ENCODE measurements at places on chromosomes 12 and 14.
A peak's percentile ranks its signal among the peaks of the same experiment; 100 is the strongest.

DNA sequence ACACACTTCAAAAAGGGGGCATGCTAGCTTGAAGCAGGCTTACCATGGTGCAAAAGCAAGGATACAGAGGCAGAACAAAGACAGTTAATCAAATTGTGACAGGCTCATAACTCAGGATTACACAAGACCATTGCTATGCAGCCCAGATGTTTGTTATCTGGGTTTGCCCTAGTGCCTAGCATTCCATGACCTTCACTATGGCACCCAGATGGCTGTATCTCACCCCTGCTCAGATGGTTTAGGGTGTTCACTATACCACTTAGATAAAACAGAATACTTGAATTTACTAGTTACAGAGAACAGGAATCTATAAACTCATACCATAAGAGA is 56.2 kb downstream of the SDR9C7 start:
- no peak for DNase-seq

DNA sequence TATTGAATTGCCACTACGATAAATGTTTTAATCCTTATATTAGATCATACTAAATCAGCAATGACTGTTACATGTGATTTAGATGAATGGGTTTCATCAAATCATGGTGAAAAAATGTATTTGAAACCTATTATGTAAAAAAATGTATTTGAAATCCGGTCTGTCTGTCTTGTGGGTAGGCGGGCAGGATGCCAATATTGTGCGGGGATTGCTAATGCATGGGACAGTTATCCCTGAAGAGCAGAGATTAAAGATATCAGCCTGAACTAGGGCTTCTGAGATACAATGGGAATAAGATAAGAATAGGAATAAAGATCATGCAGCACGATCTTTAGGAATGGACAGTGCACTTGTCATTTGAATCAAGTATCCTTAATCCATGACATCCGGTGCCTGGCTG is 134.0 kb downstream of the PRKCH start:
- no peak for DNase-seq

- DNase-seq = peak; percentile 74
These were observed at the start of gene C1R for GRCh38 chr12:7092229-7092985. Gene C1R (minus strand): TSS chr12:7092445. CDS start chr12:7092388, 57 bp downstream.

DNA sequence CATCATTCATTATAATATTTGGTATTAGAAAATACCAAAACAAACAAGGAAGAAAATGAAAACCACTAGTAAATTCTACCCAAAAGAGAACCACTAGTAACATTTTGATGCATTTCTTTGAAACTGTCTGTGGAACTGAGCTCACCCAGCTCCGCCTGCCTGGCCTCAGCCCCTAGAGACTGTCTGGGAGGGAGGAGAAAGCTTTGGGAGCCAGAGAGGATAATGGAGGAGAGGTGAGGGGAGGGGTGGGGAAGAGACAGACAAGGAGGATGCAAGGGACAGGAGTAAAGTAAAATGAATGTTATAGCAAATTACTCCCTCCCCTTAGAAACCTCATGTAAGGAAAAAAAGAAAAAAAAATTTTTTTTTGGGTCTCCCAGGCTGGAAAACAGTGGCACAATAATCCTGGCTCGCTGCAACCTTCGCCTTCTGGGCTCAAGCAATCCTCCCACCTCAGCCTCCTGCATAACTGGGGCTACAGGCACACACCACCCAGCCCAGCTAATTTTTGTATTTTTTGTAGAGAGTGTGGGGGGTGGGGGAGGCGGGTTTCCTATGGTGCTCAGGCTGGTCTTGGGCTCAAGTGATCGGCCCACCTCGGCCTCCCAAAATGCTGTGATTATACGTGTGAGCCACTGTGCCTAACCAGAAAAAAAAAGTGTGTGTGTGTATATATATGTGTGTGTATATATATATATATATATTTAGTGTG is 3.2 kb upstream of the MMP19 start:
- DNase-seq = no peak

DNA sequence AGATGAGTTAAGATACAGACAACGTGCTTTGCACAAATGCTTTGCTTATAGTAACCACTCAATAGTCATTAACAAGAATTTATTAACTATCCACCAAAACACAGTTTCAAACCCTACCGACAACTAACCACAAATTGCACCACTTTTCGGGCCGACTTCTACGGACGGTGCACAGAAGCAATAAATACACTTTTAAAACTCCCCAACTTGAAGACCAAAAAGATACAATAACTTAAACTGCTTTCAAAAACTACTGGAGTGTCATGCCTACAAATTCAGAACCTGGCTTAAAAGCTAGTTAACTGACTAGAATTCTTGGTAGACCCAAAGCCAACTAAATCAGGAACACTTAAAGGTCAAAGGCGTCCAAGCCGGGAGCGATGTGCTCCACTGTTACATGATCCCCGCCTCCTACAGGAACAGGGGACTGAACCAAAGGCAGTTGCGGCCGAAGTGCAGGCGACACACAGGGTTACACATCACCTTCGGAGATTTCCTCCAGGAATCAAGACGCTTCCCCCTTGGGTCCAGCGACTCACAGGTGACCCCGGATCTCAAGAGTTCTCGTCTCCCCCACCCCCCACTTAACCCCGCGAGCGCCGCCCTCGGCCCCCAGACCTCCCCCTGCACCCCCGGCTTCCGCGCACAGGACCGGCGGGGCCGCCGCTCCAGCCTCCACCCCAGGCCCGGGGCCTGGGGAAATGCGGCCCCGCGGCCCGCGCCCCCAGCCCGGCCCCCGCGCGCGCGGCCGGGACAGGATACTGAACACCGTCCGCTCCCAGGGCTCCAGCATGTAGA is 507 bp downstream of the SPTSSA start:
- no peak for DNase-seq

DNA sequence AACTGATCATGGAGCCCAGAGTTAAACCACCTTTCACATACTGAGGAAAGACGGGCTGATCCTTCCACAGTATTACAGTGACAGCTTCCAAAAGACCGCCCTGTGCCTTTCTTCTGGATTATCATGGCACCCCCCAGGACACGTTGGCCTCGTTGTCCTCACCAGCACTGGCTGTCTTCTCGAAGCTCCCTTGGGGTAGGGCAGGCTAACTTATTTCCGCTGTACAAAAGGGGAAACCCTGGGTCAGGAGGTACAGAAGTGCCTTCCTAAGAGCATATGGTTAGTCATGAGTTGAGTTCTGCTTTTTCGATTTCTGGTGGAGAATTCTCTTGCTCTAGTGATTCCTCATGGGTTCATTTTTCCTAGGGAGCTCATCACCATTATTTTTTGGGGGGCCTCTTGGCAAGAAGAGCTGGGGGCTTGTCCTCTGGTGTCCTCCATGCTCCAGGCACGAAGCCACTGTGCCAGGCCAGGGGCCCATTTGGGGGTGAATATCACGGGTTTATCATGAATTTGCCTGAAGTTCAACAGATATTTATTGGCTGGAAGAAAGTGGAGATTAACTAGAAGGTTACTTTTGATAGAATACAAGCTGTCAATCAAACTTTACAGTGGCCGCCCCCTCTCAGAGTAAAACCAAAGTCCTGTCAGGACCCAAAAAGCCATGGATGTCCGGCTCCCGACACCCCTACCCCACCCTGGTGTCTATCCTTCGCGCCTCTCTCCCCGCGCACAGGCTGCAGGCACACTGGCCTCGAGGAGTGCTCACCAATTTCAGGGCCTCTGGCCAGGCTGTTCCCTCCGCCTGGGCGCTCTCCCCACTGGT is 8.8 kb upstream of the TRAF3 start:
- no peak for DNase-seq

- peak; percentile 24 for DNase-seq
These were observed at the start of gene ADCY6 for GRCh38 chr12:48788854-48789775. Gene ADCY6 (minus strand): TSS chr12:48789089. CDS start chr12:48783434, 5,655 bp downstream.

- DNase-seq = no peak
These were observed 9.6 kb downstream of the COX14 start for GRCh38 chr12:50121641-50122040.

DNA sequence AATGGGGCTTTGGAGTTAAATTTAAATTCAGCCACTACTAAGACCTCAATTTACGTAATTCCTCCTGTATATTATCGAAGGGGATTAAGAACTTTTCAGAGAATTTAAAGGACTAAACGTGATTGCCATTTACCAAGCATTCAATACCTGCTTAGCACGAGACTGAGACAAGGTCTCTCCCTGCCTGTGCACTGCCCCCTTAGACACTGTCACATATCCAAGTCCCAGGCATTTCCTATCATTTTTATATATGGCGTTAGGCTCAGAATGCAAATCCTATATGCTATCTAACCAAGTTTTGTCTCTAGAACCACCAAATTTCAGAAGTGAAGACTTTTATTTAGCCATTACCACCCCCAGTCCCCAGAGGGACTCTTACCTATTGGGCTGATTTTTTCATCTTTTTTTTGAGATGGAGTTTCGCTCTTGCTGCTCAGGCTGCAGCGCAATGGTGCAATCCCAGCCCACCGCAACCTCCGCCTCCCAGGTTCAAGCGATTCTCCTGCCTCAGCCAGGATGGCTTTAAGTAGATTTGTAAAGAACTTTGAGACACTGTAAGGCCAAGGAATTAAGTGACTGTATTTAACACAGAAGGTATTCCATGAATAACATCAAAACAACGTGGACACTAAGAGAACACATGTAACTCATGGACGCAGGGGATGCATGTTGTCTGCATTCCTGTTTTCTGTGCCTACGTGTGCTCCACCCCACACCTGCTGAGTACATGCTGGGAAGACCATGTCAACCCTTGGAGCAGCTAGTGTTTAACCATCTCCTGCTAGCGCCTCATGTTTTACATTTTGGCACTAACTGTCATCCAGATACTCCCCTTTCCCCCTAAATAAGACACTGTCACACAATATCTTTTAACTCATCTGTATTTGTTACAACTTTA is 6.4 kb downstream of the HSP90AA1 start:
- no peak for DNase-seq

DNA sequence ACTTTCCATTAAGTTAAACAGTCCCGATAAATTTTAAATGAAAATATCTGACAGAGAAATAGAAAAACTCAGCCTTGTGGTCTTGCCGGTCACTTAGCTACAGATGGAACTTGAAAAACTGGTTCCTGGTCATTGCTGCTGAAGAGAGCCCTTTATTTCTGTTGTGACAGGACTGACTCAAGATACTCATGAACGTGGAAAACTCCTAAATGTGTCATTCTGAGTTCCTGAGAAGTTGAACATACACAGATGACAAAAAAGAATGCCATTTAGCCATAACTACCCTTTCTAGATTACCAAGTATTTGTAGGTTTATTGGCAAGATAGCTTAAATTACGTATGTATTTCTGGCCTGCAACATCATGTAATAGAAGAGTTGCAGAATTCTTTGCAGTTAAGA is 134.2 kb downstream of the HMGA2 start:
- DNase-seq = no peak

DNA sequence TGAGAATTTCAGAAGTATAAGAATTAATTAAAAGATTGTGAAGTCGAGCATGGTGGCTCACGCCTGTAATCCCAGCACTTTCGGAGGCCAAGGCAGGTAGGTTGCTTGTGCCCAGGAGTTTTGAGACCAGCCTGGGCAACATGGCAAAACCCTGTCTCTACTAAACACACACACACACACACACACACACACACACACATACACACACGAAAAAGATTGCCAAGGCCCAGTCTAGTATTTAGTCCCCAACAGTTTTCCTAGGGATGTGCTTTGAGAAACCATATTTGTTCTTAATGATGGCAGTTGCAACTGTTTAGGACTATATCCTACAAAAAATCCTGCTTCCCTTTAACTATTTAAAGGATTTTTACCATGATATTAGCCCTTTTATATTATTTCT is 6.0 kb downstream of the TBK1 start:
- no peak for DNase-seq

DNA sequence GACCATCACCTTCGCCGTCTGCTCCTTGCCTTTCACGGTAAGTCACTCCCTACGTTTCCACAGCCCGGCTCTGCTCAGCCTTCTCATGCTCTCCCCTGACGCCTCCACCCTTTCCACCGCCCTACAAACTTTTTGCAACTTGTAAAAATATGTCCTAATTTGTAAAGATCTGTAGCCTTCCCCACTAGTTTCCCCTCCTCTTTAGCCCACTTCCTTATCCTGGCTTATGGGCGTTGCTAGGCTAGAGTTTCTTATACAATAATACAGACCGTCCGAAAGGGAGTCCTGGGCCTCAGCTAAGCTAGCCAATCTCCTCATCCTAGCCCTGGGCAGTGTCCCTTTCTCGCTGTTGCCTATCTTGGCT is 1.2 kb downstream of the PTGER2 start:
- no peak for DNase-seq

GRCh38 chr12:93698307-93699092 is 21.3 kb downstream of the CRADD start:
- no peak for DNase-seq

DNA sequence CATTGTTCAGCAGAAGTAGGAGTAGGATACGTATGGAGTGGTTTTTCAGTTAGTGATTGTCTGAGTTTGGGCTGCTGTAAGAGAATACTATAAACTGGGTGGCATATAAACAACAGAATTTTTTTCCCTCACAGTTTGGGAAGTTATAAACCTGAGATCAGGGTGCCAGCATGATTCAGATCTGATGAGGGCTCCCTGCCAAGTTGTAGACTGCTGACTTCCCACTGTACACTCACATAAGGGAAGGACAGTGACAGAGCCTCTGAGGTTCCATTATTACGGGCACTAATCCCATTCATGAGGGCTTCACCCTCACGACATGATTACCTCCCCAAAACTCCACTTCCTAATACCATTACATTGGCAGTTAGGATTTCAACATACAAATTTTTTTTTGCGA is 50.7 kb downstream of the ACSM4 start:
- DNase-seq = no peak

GRCh38 chr14:25050269-25051150 is 563 bp upstream of the STXBP6 start:
- no peak for DNase-seq

DNA sequence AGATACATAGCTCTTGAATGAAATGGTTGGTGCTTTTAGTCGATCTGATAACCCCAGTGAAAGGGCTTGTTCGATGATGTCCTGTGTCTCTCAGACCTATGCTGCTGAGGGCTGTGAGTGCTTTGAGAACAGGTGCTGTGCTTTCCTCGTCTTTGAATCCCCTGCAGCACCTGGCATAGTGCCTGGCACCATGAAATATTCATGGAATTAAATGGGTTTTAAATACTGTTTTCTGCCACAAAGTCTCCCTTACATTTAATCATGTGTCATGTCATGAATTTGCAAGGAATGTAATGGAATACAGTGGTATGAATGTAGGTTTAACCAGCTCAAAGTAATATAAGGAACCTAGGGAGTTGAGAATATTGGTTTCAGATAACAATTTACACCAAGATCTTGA is 220.5 kb upstream of the PRICKLE1 start:
- DNase-seq = no peak

- no peak for DNase-seq
These were observed 191.3 kb upstream of the MYL2 start for GRCh38 chr12:111111681-111112080.

DNA sequence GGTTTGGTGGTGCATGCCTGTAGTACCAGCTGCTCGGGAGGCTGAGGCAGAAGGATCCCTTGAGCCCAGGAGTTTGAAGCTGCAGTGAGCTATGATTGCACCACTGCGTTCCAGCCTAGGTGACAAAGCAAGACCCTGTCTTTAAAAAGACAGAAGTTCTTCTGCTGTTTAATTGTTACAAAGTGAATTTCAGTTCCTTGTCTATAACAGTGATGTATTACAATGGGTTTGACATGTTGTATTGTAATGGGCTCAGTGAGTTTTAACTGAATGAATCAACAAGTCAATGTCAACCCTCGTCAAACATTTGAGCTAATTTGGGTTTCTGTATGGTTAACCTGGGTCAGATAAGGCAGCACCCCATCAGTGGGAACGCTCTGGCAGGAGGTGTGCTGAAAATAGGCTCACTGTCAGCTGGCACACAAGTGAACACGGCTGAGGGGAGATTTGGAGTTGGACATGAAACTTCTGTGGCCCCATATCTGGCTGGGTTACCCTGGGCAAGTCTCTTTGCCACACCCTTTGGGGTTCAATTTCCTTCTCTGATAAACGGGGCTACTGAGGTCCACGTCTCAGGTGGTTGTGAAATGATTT is 14.0 kb upstream of the TRPV4 start:
- no peak for DNase-seq

All from activated T-cell treated with anti-CD3 and anti-CD28 coated beads, Interleukin-2, amount 50 U/mL, for 1 hour (primary cell).